ENCODE measurements at places on chromosomes 6 and 20.

DNA sequence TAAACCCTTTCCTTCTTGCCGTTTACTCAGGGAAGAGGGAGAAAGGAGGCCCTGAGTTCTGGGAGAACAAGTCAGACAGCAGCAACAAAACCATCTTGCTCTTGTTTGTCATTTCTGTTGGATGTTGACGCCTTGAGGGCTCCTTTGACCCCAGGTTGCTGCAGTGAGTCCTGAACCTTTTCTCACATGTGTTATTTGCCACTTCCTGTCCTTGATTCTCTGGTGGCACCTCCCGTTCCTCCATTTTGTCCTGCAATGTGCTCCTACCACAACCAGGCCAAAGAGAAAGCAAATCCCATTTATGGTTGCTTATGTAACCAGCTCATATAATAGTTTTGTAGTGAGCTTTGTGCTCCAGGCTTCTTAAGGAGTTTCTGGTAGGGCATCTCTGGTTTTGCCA lies 66.6 kb upstream of the ADGRF4 start:
- DNase-seq = no peak

GRCh38 chr20:38216746-38217595 lies 43.6 kb downstream of the KIAA1755 start:
- DNase-seq = no peak

DNA sequence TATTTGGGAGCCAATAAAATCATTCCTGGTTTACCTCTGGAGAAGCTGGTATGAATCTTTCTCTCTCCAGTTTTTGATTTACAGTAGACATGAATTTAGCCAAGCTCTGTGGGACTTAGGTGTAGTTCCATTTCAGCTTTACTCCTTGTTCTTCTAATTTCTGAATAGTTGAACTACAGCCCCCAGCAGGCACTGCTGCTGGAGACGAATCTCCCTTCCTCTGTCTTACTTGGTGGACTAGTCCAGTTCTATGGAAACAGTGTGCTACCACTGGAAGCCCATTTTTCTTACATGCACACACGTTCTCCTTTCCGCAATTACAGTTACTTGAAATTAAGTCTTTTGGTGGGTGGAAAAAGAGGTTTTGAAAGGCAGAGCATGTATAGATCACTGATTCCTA lies 42.3 kb downstream of the RALGAPB start:
- no peak for DNase-seq

DNA sequence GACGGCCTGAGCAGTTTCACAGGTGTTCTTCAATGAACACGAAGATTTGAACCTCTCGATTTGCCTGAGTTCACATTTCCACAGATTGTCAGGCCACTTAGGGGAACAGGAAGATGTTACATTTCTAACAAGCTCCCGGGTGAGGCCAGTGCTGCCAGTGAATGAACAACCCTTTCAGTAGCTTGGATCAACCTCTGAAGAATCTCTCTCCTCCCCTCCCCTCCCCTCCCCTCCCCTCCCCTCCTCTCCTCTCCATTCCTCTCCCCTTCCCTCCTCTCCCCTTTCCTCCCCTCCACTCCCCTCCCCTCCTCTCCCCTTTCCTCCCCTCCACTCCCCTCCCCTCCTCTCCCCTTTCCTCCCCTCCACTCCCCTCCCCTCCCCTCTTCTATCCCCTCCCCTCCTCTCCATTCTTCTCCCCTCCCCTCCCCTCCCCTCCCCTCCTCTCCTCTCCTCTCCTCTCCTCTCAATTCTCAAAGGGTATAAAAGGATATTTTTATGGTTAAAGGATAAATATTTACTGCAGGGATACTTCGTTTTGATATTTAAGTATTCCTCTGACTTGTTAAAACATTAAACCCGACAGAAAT lies 114.1 kb upstream of the INSM1 start:
- no peak for DNase-seq

All from activated naive CD4-positive, alpha-beta T cell (primary cell).